Sciatic nerve (tissue), 2 donors: ENCODE measurements at places on chromosomes 1 and 21. TPM values are rescaled to one million over a fixed set of nuclear protein-coding genes. Genes with fewer than 3 reads are reported as not detected.

DNA sequence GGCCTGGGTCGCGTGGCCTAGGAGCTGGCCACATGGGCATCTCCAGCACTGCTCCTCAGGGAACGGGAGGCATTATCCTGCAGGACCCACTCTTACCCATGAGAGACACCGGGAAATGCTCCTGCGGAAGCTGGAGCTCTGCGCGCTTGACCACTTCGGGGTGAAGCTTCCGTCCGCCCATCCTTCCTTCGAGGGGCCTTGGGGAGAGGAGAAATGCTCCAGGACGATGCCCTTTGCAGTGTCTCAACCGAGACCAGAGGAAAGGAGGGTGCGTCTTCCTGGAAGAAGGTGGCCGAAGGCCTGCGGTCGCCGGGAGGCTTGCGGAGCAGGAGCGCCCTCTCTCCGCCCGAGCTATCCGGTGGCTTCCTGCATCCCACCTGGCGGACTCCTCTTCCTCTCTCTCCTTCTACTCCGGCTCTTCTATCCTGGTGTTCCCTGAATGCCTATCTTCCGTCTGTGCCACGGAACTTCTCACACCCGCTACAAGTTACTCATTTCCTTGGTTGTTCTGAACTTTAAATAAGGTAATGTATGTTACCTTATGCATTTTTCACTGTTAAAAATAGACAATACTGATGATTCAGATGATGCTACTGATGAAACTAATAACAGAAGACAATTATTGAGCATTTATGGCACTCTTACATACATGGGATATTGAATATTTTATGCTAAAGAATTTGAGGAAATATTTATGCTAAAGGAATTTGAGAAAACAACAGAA lies 91.4 kb downstream of the PRKAB2 start:
- DNase-seq: no peak

DNA sequence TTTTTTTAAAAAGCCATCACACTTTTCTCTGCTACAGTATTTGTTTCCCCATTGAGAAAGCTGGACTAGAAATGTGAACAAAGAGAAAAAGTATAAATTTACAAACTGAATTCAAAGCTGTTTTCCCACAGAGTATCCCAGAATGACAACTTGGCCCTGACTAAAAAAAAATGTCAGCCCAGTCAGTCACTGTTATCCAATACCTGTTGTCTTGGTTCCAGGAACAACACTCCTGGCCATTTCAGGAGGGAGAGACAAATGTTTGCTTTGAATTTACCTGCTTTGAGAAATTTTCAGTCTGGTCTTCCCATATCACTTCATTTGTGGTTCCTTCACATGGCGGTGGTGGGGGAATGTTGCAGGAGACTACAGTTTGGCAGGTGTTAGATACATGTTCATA lies 46.2 kb downstream of the COLGALT2 start:
- DNase-seq: no peak

DNA sequence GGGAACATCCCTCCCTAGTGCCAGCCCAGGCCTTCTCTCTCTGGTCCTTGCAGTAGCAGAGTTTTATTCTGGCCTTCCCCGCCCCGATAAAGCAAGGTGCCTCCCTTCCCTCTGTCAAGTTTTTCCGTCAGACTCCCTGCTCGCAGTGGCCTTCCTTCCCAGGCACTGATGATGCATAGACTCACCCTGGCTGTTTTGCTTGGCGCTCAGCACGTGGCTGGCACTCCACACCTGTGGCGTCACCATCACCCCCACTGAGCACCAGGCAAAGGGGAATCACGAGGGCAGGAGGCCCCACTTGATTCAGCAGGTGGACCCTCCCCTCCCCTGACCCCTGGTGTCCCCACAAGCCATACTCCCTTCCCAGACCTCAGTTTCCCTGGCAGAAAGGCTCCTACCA lies 7.4 kb downstream of the SLC26A9 start:
- no peak for DNase-seq

- peak; percentile 69 for DNase-seq
Measured at GRCh38 chr1:67831850-67832513, 1.3 kb downstream of the GNG12 start.

DNA sequence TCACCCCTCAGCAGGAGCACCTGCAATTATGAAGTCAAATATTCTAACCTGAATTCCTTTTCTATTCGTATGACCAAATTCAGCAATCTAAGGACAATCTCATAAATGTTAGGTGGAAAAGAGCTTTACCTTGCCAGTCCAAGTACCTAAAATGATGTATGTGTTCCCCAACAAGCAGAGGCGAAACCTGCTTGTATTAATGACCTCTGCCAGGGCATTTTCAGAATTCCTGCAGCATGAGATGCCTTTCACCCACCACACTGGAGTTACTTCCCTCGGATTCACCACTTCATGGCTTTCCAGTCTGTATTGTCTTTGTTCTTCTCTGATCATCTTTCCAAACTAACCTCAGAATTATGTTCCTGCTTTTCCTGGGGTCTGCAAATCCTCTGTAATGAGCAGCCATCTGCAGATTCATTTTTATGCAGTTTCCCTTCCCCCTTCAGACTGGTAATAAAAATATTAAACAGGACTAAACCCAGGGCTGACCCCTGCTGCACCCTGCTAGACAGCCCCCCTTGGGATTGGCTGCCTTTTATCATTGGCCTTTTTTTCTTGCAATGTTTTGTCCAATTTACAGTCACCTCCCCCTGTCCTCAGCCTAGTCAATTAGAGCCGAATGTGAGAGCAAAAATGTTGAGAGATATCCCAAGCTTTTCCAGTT lies 26.6 kb upstream of the CASQ2 start:
- no peak for DNase-seq

- no peak for DNase-seq
Measured at GRCh38 chr1:53469373-53469772, 10.2 kb downstream of the DMRTB1 start.

- no peak for DNase-seq
Measured at GRCh38 chr21:43269440-43269839, 100.6 kb downstream of the CRYAA start.

DNA sequence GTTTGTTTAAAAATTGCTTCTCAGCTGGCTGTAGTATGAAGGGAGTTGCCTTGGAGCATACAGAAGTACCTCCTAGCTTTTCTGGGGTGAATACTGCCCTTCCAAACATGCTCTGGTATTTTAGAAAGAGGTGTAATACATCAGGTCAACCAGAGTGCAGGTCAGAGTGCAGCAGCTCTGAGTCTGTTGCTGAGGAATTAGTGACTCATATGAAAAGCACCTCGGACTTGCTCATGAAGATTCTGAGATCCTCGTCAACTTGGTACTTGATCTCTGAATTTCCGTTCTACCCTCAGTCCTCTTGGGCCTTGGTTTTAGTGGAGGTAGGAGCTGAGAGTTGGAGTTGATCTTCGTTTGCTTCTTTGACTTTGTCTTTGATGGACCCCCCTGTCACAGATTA lies 67.3 kb downstream of the NOS1AP start:
- DNase-seq: no peak

GRCh38 chr21:45309069-45309986 lies 21.6 kb upstream of the POFUT2 start:
- DNase-seq: peak; percentile 80

DNA sequence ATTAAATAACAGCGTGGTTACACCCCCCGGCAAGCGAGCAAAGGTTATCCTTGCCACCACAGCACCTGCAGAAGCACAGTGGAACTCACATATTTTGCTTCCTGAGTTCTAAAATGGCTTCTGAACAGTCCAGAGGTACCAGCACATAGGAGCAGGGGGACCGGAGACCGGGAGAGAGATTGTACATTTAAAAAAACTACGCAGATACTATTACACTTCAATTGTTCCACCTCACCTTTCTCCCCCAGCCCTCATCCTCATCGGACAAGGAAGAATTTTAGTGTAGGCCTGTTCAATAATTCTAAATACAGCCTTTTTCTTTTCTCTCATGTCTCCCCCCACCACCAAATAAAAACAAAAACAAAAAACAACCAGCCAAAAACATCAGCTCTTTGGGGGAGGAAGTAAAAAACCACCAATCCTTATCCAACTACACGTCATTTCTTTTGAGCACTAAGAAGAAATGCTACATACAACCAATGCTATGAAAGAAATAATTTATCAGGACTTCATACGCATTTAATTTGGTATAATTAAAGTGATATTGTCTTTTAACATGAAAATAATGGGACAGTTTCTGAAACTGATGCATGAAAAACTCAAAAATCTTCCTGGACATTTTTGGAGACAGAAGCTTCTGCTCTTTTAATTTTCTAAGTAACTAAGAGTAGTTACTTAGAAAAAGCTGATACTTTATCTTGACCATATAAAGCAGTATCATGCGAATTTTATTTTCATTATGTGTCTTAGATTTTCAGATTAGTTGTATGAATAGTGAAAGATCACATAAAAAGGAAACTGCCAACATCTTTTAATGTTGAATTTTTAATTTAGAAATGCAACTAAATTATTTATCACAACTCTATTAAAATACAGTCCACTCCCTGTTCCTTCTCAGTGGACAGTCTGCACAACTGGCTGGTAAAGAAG lies 9.1 kb downstream of the CDKN2C start:
- no peak for DNase-seq

Gene LRRC53
- total RNA-seq: not detected

- no peak for DNase-seq
Measured at GRCh38 chr21:18164933-18165332, 79.7 kb upstream of the CHODL start.

Gene SYT2
- not detected for total RNA-seq

- no peak for DNase-seq
Measured at GRCh38 chr1:8239306-8240023, 78.4 kb upstream of the SLC45A1 start.

Gene MSH4
- total RNA-seq: 1.6 TPM

GRCh38 chr21:16473988-16474387 lies 744.2 kb downstream of the USP25 start:
- no peak for DNase-seq

- no peak for DNase-seq
Measured at GRCh38 chr1:72412286-72412685, 129.9 kb upstream of the NEGR1 start.

- DNase-seq: no peak
Measured at GRCh38 chr21:27070861-27071670, 104.2 kb upstream of the ADAMTS5 start.

GRCh38 chr1:232868793-232869491 lies 63.7 kb downstream of the MAP10 start:
- peak; percentile 72 for DNase-seq

Gene IGSF21
- 4.5 TPM for total RNA-seq

GRCh38 chr1:201511941-201512539 lies 5.1 kb upstream of the CSRP1 start:
- peak; percentile 75 for DNase-seq

GRCh38 chr21:42145569-42146272 lies 73.2 kb upstream of the ABCG1 start:
- peak; percentile 71 for DNase-seq

DNA sequence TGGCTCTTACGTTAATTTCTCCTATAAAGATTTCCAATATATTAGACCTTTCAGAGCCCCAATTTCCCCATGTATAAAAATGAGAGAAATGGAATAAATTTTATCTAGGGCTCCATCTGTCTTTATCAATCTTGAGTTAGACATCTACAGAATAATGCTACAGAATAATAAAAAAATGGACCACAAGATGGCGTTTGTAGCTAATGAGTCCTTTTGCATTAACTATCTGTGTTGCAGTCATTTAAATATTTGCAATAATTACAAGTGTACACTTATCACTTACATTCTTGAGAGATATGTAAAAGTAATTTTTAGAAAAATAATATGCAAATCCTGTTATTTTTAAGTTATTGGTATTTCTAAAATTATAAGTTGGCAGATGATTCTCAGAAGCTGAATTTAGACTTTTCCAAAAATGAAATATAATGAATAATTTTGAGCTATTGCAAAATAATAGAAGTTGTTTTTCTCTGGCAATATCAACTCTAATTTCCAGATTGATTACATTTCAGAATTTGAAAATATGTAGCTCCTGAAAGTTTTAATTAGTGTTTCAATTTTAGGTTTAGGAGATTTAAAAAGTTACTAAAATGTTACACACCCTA lies 87.7 kb downstream of the SNX7 start:
- DNase-seq: no peak

Gene CHAF1B
- 2.5 TPM for total RNA-seq

GRCh38 chr1:94532077-94532476 lies 9.5 kb downstream of the F3 start:
- no peak for DNase-seq

DNA sequence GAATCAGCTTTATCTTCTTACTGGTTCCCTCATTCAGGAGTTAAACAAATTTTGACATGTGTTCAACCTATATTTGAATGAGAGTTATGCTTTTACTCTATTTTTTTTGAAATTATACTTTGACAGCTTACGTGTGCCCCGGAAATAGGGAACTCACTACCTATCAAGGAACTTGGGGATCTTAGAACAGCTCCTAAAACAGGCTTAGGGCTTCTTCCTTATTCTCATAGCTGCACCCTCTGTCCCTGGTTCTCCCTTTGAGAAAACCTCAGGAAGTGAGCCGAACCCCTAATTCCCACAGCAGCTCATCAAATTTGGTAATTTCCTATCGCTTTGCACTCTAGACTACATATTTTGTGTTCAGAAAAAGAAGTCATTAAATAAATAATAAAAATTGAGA lies 81.2 kb upstream of the RUNX3 start:
- no peak for DNase-seq

Gene PTAFR
- 7.0 TPM for total RNA-seq

GRCh38 chr21:41678924-41679318 lies 87.9 kb downstream of the RIPK4 start:
- DNase-seq: peak; percentile 94

DNA sequence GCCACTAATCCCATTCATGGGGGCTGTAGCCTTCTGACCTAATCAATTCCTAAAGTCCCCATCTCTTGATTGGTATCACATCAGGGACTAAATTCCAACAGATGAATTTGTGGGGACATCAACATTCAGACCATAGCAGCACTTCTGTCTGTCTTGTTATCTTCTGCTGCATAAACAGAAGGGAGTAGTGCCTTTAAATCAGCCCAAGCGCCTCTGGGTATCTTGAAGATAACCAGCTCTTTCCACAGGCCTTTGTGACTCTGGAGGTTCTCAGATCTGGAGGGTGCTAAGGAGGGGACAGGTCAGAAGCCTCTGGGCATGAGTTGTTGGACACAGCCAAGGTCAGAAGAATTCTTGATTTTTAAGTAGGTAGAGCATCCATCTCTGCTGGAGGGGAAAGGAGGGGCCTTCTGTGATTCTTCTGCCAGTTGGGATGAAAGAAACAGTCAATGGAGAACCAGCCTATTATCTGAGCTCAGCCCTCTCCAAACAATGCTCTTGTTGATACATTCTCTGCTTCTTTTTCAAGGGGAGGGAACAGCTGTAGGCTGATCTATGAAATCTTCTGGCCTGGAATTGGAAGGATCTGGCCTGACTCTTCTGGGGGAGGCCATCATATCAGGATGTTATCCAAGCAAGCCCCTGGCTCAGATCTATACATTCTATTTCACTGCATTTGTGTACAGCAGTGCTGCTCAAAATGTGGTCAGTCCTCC lies 31.3 kb upstream of the LRIG2 start:
- DNase-seq: no peak

- DNase-seq: no peak
Measured at GRCh38 chr1:208231881-208232661, 12.1 kb downstream of the PLXNA2 start.

Gene TRNAU1AP
- total RNA-seq: 31.0 TPM
